ENCODE measurements at places on chromosomes 3 and 15. TPM values are rescaled to one million over a fixed set of nuclear protein-coding genes. Genes with fewer than 3 reads are reported as not detected.
A peak's percentile ranks its signal among the peaks of the same experiment; 100 is the strongest.

TJP1 gene
- total RNA-seq, result 0.24 TPM

SATB1 gene
- 962 TPM for total RNA-seq

ACKR2 gene
- 1.2 TPM for total RNA-seq

DNA sequence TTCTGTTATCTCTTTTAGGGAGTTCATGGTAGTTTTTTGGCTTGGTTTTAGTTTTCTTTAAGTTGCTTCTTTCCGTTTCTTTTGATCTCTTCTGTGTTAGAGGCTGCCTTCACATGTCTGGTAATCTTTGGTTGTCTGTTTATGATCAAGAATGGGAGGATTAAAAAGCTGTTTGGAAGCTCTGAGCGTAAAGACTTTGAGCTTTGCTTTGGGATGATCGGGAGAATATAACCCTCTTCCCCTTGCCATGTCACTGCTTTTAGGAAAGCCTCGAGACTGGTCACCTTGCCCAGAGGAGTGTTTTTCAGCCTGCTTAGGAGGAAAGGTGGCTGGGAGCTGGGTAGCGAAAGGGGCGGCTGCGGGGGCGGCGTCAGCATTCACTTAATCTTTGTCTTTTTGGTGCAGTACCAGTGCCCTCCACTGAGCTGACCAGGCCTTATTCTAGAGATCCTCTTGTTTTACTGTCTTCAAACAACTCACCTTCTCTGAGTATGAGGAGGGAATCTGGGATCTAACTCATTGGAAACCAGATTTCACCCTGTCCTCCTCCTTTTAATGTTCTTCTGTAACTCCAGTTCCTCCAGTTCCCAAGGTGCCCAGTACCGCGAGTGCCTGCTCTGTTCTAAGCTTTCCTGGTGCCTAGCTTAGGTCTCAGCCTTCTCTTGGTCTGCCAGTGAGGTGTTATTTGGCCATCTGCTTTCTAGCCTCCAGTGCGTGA, 15.5 kb downstream of the TATDN2 start:
- peak; percentile 74 for DNase-seq

DNA sequence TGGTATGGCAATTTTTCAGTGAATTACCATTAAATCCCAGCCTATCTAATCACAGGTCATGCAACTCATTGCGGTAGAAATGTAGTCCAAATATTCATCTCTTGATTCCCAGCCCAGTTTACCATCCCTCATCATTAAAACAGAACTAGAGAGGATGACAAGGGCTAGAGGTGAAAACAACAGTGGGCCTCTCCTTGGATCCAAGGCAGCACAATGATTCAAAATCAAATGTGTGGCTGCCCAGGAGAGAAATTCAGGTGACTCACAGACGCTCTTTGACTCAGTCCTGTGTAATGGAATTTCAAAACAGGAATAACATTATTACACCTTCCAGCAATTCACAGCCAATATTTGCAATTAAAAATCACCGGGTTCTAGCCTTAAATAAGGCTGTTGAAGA, 246.5 kb downstream of the TBL1XR1 start:
- no peak for DNase-seq

- no peak for DNase-seq
Measured at GRCh38 chr15:99396375-99396774, 145.1 kb downstream of the LRRC28 start.

- no peak for DNase-seq
Measured at GRCh38 chr3:169165196-169166158, 498.0 kb downstream of the MECOM start.

DNA sequence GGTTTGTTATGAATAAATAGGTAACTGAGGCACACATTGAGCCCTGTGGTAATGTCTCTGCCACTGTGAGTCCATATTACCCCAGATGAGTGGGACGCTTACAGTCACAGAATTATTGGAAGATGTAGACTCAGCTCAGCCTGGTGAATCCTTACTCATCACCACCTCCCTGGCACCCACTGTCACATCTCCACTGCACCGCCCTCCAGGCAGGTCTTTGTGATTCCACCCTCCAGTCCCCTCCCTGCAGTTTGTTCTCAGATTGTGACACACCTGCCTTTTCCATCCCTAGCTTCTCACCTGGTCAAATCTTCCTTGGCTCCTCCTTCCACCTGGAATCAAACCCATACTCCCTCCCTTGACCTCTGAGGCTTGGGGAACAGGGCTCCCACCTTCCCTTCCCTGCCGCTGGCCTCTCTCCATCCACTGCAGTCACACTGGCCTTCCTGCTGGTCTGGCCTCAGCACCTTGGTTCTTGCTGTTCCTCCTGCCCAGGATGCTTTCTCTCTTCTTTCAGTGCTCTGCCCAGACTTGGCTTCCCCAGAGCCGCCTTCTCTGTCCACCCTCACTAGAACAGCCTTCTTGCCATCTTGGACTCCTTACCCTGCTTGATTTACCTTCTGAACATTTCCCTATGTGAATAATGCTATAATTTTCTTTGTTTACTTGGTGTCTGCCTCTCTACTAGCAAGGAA, 9.4 kb downstream of the SLC6A20 start:
- DNase-seq, result no peak

GRCh38 chr15:66965201-66965900, 100.1 kb upstream of the SMAD3 start:
- DNase-seq, result no peak

GRCh38 chr3:161691677-161692076, 195.1 kb downstream of the OTOL1 start:
- DNase-seq, result no peak

- DNase-seq, result no peak
Measured at GRCh38 chr15:68056097-68056865, 2.2 kb downstream of the PIAS1 start.

- no peak for DNase-seq
Measured at GRCh38 chr3:149473357-149474249, 894 bp upstream of the TM4SF4 start.

Measured in activated T-cell treated with anti-CD3 and anti-CD28 coated beads, Interleukin-2, amount 50 U/mL, for 72 hours (primary cell).